GM23338 (cell line): ENCODE measurements at places on chromosomes 2 and 18.

GRCh38 chr2:105739944-105740530 lies 4.7 kb upstream of the NCK2 start:
- no peak for DNase-seq

GRCh38 chr2:200860092-200860795 lies 4.2 kb downstream of the CLK1 start:
- DNase-seq: peak; percentile 8

DNA sequence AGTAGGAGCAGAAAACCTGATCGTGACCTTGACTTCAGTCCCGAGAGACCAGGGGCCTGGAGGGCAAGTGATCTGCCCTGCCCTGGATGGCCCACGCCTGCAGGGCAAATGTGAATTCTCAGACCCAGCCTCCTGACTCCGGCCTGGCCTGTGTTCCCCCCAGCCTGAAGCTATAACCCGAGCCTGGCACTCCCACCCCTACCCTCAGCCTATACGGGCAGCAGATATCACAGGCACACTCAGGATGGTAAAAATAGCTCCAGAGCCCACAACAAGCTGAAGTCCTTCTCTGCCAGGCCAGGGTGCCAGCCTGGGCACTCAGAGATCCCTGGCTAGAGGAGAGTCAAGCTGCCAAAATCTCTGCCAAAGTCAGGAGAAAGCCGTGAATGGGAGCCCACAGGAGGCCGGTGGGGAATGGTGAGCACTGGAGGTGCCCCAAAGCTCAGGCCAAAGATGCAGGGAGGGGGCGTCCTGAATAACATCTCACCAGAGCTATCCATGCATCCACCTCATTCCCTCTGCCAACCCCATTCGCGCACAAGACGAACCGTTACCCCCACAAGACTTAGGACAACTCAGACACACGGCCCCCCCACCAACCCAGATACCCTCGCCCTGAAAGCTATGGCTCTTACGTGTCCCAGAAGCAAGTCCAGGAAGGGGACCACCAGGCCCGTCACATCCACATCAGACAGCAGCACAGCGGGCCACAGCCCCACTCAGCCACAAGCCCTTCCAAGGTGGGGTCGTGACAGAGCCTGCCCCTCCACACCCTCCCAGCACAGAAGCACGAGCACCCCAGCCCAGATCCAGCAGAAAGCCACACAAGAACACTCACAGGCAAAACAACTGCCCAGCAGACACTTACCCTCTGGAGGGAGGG lies 144.9 kb downstream of the TNS1 start:
- no peak for DNase-seq

DNA sequence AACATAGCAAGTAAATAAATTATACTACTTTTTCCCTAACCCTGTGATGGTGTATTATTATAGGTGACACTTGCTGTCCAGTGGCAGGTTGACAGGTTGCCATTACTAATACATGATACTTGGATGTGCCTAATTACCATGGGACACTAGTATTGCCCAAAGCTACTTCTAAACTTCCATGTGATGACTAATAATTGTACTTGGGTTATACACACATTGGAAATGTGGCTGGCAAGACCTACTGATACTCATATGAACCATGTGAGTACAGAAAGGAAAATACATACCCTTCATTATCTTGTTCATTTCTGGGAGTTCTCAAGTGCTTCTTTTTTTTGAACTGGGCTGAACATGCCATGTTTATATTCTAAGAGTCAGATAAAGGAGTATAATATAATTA lies 156.4 kb downstream of the IKZF2 start:
- no peak for DNase-seq

DNA sequence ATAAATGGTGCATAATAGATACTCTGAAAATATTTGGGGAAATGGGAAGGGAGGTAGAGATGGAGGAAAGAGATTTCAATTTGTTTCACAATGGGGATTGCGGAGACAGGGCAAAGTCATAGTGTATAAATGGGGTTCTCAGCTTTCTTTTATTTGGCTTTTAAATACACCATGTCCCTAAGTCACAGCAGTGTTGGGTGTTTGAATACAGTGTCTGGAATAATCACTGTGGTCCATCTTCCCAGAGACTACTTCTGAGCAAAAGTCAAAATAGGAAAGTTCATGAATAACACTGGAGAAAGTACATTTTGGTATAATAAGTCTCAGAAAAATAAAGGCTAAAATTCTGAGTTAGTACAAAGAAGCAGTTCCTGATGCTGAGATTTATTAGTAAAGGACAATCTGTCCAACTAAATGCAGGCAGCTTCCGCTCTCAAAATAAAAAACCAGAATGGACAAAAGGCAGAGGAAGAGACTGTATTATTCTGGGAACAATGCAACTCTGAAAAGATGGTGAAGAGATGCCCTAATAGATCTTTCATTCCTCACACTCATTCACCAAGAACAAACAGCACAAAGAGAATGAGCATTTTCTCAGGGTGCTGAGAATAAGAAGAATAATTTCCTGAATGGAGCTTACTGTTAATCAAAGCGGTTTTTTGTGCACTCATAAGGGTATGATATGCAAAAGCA lies 295.4 kb upstream of the PIK3C3 start:
- DNase-seq: no peak

- no peak for DNase-seq
Measured at GRCh38 chr2:226995625-226996041, 159.8 kb downstream of the RHBDD1 start.

- DNase-seq: no peak
Measured at GRCh38 chr2:124875627-124876244, 850.6 kb downstream of the CNTNAP5 start.

- no peak for DNase-seq
Measured at GRCh38 chr18:25322806-25323205, 29.2 kb downstream of the ZNF521 start.

DNA sequence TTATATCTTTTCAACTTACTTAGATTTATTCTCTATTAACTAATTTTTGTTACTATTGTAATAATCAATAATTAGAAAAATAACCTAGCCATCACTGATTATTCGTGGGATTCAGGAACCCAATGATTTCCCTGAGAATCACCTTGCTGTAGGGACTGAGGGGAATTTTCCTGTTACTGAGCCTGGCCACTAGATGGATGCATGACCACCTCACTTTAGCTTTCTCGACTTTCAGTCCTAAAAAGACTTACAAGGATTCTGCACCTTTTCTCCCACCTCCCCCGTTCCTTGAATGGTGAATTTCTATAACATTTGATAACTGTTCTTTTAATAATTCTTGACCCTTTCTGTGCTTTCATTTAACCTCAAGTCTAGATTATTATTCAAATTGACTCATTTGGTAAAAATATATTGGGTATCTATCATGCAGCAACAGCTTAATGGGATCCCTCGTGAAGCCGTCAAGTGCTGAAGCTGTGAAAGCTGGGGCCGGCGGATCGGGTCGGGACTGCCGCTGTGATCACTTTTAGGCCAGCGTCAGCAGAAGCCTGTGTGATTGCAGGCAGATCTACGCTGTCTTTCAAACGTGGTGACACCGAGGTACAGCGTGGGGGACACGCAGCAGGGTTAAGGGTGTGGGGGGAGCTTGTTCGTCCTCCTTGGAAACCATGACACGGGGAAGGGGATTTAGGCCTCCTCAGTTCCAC lies 38.8 kb upstream of the TMEM18 start:
- DNase-seq: peak; percentile 85

DNA sequence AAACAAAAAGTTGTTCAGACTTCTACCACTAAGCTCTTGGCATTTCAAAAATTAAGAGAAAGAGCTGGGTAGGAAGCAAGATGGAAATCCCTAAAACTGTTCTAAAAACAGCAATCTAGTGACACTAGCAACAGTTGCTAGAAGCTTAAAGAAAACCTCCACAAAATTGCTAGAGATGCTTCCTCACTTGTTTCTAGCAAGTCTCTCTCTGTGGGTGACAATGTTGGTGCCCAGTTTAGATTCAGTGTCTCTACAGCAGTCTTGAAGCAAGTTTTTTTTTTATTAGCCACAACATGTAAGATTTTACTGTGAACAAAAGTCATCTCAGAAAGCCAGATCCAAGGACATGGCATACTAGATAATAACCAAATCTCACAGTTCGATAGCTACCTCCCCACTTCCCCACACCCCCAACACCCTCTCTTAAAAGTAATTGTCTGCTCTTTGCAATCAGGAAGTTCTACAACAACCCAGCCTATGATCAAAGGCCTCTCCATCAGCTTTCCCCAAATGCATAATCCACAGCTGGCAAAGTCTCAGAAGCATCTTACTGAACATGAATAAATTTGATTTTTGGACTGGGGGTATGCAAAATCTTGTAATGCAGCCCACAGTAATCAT lies 70.0 kb downstream of the ANKRD44 start:
- no peak for DNase-seq

- DNase-seq: no peak
Measured at GRCh38 chr2:42918041-42918440, 125.7 kb upstream of the HAAO start.

GRCh38 chr18:31596081-31596872 lies 4.6 kb downstream of the TTR start:
- no peak for DNase-seq

DNA sequence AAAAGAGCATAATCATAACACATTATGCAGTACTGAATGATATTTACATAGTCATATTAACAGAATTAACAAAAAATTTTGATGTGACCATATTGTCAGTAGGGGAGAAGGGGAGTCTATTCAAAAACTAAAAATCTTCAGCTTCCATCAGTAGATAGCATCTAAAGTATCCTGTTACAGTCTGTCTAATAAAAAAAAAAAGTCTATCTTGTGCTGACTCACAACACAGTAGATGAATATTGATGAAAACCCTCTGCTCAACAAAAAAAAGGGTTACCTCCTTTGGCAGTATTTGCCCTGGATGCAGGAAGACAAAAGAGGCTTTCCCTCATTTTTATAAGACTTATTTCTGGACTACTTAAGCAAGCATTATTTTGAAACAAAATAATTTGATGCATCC lies 27.3 kb downstream of the GRB14 start:
- no peak for DNase-seq

DNA sequence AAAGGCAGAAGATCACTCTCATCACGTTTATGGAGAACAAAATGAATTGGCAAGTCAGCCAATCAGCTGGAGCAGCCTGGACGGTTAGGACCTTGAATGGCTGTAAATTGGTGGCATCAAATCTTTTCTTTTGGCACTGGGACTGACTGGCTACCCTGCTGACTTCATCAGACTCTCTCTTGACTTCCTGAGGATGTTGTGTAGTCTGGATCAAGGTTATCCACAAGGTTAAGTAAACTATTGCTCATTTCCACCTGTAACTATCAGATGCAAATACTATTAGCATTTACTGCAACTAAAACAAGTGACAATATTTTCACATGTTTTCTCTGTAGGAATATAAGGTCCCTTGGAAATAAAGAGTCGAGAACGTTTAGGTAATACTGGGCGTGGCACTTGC lies 134.3 kb upstream of the RASGRP3 start:
- DNase-seq: no peak

- DNase-seq: no peak
Measured at GRCh38 chr2:235238537-235238936, 255.3 kb upstream of the AGAP1 start.

GRCh38 chr2:223247136-223247535 lies 195.1 kb downstream of the KCNE4 start:
- peak; percentile 38 for DNase-seq

DNA sequence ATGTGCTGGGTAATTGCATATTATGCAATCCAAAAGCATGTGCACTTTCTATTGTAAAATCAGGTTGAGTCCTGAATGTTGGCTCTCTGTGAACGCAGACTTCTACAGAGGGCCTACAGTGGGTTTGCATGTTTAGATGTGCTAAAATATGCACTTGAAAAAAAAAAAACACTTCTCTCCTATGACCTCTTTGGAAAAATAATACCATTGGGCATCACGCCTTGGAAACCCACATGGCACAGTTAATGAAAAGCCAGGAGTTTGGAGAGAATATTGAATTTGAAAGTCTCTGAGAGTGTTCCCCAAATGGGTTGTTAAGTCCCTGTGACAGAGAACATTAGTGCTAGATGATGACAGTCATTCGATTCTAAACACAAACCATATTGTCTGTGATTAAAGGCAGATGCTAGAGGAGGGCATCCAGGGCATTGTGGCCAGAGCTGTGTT lies 710.4 kb upstream of the PIK3C3 start:
- no peak for DNase-seq

- DNase-seq: no peak
Measured at GRCh38 chr2:150063432-150063889, 424.0 kb downstream of the RND3 start.

DNA sequence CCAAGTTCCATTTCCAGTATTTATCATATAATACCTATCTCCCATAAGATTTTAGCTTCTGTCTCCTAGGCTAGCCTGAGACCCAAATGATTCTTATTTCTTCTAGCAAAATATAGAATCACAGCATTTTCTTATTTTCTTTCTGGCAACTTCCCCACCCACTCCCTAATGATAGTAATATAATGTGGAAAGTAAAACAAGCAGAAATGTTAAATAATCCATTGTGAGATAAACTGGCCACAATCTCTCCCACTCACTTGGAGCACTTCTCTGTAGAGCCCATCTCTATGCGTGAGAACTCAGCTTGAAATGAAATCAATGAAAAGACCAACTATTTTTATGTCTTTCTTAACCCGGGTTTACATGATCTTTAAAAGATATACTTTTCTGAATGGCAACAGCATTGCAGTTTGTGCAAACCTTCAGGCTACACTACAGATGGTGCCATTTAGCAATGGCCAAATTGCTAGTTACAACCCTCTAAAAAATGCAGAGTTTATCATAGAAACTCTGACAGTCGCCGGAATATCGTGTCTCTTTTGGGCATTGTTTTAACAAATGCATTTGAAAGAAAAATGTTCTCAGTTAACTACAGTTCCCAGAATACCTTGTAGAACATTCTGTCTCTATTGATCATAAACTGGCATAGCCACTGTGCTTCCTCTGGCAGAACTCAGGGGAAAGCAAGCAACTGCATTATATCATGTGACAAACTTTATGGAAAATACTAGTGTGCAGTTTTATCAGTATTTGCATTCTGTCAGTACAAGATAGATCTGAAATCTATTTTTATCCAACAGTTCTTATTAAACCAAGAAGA lies 1407.4 kb upstream of the ZEB2 start:
- no peak for DNase-seq

DNA sequence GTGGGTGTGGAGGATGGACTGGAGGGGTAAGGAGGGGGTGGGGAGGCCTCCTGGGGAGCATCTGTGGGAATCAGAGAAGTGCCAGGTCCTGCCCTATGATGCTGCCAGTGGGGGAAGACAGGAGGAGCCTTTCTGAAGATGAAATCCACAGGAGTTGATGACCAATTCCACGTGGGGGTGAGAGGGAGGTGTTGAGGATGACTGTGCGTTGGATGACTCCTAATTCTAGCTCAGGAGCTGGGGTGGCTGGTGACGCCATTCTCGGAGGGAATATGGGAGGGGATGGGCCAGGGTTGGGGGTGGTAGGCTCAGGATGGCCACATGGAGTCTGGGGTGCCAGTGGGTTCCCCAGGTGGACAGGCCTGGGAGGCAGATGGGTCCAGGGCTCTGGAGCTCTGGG lies 32.3 kb downstream of the EMX1 start:
- DNase-seq: no peak
